Prostate gland (tissue), 2 donors: ENCODE measurements at places on chromosomes 4 and X.
A peak's percentile ranks its signal among the peaks of the same experiment; 100 is the strongest.

GRCh38 chr4:163484906-163485305 lies 9.6 kb upstream of the TMA16 start:
- no peak for DNase-seq

DNA sequence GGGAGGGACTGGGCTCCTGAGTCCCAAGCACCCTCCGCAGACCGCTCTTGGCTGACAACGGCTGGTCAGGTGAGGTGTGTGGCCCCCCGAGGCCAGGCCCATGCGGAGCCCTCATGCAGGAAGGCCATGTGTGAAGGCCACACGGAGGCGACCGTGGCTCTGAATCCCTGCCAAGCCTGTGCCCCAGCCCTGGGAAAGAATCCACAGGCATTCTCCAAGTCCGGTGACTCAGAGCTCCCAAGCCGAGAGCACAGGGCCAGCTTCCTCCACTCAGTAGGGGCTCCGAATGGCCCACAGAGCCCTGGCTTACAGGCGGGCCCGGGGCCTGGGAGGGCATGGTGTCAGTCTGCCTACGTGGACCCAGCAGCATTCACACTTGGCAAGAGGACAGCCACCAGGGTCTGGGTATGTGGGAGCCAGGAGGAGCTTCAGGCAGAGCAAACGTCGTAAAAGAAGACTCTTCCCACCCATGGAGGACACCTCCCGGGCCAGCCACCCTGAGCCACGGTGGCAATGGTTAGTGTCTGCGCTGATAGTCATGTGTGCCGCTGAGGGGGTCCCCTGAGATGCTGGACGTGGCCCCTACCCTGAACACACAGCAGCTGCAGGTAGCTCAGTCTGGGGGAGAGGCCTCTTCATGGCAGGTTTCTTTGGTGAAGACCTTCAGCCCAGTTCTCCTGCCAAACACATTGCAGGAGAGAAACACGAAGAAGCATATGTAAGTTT lies 105.7 kb downstream of the PSAPL1 start:
- DNase-seq = no peak

- no peak for DNase-seq
Observed at GRCh38 chr4:80226094-80226493, 28.8 kb downstream of the PRDM8 start.

GRCh38 chr4:38820329-38821061 lies 15.9 kb upstream of the TLR1 start:
- DNase-seq = no peak

DNA sequence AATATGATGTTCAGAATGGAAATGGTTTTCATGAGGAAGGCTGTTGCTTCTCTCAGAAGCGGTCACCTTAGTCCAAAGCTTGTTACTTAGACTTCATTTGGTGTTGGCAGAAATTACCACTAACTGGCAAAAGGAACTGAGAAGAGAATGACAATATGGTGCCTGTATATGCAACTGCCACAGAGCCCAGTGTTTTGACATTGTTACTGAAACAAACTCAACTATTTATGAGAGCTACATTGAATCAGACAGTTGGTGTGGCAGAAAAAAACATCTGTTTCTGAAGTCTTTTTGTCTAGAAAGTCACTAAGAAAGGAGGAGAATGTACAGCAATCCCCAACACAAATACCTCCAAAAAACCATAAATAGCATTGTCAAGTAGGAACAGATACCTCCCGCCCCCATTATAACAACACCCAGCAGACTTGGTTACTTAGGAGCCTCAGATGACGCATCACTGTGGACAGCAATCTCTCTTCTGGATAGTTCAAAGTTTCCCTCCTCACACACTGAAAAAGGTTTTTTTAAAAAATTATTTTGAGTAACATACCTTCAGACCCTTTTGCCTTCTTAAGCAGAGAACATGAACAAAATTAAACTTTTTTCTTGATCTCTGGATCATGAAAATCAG lies 92.2 kb downstream of the MAML3 start:
- no peak for DNase-seq

- no peak for DNase-seq
Observed at GRCh38 chr4:158858410-158859199, 89.8 kb downstream of the FNIP2 start.

- no peak for DNase-seq
Observed at GRCh38 chrX:65702956-65703355, 35.5 kb downstream of the MSN start.

DNA sequence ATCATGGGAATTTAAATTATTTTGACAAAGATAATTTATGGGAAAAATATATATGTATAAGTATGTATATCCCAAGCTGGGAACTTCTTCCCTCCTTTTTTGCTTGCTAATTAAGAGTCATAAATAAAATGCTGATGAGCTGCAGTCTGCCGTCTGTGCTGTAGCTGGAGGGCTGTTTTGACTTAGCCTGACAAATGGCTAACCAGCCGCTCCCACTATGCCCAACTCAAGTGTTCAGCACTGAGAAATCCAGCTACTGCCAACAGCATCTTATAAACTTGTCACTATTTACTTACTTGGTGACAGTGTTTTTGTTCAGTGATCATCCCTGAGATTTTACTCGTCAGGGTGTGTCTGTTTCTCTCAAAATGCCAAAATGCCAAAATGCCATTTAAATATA lies 171.2 kb upstream of the PGRMC2 start:
- DNase-seq = no peak

GRCh38 chrX:36986231-36986630 lies 21.9 kb upstream of the FAM47C start:
- DNase-seq = no peak

- DNase-seq = no peak
Observed at GRCh38 chrX:115333446-115333845, 43.9 kb downstream of the LUZP4 start.

GRCh38 chr4:5206016-5206790 lies 154.9 kb downstream of the STK32B start:
- DNase-seq = no peak

DNA sequence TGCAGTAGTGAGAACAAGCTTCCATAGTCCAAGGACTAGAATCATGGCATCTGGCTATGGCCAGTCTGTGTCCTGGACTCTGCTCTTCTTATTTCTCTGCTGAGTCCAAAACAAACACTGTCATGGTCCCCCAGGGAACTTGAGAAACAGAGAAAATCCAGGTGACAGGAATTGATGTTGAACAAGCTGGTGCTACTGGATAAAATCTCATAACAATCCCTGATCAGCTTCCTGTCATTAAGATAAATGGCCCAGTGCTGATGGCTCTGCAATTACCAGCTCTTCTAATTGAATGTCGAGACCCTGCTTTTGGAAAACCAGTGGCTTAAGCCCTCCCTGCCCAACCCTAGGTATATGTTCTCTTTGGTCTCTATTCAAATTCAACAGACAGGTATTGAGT lies 58.8 kb upstream of the ARHGAP36 start:
- no peak for DNase-seq

GRCh38 chrX:10341309-10341708 lies 184.5 kb downstream of the CLCN4 start:
- DNase-seq = no peak

DNA sequence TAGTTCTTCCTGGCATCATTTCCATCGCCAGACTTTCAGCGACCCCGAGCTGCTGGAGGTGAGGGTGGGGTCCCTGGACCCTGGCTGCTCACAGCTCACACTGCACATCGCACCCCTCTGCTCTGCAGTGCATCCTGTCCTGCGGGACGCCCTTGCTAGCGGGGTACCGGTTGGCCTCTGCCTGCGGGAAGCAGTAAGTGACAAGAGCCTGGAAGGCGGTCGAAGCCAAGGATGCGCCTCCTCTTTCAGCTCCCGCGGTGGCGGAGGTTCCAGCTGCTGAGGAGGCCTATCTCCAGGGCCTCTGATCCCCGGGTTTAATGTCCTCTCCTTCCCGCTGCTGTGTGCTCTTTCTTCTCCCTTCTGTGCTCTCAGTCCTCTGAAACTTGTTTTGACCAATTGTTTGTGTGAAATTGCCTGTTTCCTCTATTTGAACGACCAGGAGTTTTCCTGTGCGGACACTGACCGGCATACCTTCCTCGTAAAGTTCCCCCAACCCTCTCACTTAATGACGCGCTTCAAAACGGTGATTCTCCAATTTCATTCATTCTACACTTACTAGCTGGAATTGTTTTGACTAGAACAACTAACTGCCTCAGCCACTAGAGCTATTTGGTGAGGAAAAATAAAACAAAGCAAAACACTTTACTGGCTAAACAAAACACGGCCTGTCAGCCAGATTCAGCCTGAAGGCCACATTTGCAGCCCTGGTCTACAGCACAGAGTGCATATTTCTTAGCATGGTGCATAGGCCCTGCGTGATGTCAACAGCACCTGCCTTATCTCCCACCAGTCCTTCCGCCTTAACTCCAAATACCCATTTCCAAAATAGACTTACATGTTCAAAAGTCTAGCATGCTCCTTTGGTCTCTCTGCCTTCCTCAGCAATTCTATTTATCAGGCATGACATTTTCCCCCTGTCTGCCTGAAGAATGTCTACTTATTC lies 28.0 kb downstream of the MGAT4D start:
- DNase-seq = no peak

DNA sequence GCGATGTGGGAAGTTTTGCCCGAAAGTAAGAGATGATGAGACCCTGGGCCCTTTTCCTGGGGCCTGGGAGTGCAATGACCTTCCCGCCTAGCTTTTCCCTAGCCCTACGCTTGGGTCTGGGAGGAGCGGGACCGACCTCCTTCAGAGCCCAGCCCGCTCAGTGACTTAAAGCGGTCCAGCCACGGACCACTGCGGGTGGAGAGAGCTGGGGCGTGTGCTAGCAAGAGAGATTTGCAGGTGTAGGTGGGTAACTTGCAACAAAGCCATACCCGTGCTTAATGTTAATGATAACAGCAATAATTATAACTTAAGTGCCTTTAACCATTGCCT lies 503 bp upstream of the PDE5A start:
- DNase-seq = no peak

GRCh38 chr4:128835498-128836222 lies 26.2 kb downstream of the JADE1 start:
- peak; percentile 22 for DNase-seq

DNA sequence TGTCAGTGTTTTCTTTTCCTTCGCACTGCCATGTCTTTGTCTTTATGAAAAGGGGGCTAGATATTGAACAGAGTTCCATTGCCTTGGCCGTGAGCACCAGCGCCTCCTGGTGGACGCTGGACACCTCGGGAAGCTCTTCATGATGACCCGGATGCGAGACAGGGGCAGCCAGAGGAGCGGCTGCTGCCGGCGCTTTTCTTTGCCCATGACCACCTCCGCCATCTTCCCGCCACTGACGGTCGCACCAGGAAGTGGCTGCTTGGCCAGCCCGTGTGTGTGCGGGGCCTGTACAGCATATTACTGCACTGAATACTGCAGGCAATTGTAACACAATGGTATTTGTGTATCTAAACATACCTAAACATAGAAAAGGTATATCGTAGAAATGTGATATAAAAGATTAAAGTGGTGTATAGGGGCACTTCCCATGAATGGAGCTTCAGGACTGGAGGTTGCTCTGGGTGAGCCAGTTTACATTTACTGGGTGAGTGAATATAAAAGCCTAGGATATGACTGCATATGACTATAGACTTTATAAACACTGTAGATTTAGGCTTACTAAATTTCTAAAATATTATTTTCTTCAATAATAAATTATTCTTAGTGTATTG lies 15.8 kb upstream of the GRIA2 start:
- DNase-seq = no peak

- DNase-seq = no peak
Observed at GRCh38 chr4:177275999-177276398, 33.7 kb upstream of the NEIL3 start.

GRCh38 chr4:102477657-102478056 lies 23.5 kb upstream of the NFKB1 start:
- no peak for DNase-seq

- DNase-seq = no peak
Observed at GRCh38 chr4:183766140-183766539, 107.0 kb downstream of the TRAPPC11 start.

- DNase-seq = no peak
Observed at GRCh38 chr4:83646538-83647239, 110.8 kb downstream of the GPAT3 start.

DNA sequence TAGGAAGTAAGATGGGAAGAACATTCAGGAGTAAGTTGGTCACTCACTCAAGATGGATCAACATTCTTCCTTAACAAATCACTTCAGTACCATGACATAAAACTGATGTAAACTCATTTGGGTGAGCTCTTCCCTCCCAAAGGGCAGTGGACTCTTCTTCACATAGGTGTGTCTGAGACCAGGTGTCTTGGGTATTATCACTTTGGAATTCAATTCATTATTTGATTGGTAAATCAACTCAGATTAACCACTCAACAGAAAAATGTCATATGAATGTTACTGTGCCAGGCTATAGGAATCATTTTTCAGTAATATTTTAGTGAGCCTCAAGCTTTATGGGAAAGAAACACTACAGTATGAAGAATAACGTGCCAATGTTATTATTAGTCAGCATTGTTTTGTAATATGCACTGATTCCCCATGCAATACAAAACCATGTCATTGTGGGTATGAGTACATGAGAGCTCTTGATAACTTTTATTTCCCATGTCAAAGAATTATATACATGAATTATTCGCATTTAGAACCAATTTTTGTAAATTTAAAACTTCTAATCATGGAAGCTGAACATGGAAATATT lies 58.6 kb upstream of the ETNPPL start:
- no peak for DNase-seq

DNA sequence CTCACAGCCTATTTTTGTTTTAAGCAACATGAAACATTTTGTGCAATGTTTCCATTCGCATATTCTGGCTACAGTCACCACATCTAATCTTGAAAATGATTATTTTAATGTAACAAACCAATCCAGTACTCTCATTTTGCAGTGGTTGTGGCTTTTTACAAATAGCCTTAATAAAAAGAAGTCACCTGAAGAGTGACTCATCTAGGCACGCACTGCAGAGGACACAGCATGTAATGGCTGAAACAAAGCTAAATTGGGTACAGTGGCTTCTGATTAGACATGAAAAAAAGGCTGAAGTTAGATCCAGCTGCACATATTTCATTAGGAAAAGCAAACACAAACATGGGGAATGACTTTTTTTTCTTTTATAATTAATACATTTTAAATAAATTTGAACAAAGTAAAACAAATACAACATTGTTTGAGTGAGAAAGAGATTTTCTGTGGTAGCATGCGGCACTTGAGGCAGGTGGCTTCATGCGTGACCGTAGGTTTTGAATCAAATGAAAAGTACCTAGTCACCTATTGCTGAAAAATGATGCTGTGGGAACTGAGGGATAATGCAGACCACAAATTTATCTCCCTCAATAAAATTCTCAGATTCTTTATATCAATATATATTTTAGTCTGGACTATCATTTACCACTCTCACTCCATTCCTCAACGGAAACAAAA lies 240.8 kb upstream of the DDX53 start:
- DNase-seq = no peak

DNA sequence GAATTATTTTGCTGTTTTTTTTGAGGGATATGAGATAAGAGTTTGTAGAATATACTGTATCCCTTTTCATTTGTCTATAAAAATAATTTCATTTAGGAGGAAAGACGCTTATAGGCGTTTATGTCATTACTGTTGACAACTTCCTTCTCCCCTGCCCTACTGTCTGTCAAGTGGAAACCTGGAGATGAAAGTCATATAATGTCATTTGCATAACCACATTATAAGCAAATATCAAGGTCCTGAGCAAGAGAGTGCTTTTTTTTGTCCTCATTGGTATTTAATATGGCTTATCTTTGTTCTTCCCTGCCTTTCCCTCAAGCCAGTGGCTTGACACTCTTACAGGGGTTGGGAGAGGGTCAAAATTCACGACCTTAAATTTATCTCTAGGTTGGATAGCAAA lies 55.8 kb downstream of the LRP2BP start:
- no peak for DNase-seq
